ENCODE measurements at places on chromosomes 1 and 21. TPM values are rescaled to one million over a fixed set of nuclear protein-coding genes. Genes with fewer than 3 reads are reported as not detected.

GRCh38 chr21:28771790-28772501 is 220.7 kb downstream of the LTN1 start:
- peaks cover 8% of the 10 kb centered on the region for H3K36me3 ChIP-seq
- H3K4me3 ChIP-seq = no peak overlapping the region

- no peak overlapping the region for H3K4me3 ChIP-seq
- H3K4me1 ChIP-seq = peaks cover 18% of the 10 kb centered on the region
- no peak overlapping the region for H3K27ac ChIP-seq
- no peaks in the 10 kb centered on the region for H3K36me3 ChIP-seq
Observed at GRCh38 chr1:199269241-199269640, 630.4 kb downstream of the PTPRC start.

DNA sequence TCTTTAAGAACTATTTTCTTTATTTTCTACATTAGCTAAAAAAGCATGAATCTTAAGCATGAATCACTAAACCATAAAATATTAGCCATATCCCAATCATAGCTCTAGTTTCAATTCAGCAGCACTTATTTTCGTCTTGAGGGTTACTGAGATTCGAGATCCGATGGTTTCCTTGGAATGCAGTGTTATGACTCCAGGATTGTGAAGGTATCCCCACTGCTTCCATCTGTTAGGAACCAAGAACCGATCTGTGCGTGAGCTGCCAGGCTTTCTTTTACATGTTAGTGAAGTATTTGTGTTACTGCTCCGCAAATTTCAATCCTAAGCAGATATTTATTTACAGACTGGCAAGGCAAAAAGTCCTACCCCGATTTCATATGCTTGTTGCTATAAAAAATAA is 18.8 kb downstream of the TNFRSF9 start:
- DNase-seq = no peak
- H3K4me1 ChIP-seq = no peaks in the 10 kb centered on the region
- H3K27ac ChIP-seq = no peak overlapping the region
- H3K36me3 ChIP-seq = no peaks in the 10 kb centered on the region
- no peaks in the 10 kb centered on the region for H3K27me3 ChIP-seq
- no peak overlapping the region for H3K4me3 ChIP-seq

DNA sequence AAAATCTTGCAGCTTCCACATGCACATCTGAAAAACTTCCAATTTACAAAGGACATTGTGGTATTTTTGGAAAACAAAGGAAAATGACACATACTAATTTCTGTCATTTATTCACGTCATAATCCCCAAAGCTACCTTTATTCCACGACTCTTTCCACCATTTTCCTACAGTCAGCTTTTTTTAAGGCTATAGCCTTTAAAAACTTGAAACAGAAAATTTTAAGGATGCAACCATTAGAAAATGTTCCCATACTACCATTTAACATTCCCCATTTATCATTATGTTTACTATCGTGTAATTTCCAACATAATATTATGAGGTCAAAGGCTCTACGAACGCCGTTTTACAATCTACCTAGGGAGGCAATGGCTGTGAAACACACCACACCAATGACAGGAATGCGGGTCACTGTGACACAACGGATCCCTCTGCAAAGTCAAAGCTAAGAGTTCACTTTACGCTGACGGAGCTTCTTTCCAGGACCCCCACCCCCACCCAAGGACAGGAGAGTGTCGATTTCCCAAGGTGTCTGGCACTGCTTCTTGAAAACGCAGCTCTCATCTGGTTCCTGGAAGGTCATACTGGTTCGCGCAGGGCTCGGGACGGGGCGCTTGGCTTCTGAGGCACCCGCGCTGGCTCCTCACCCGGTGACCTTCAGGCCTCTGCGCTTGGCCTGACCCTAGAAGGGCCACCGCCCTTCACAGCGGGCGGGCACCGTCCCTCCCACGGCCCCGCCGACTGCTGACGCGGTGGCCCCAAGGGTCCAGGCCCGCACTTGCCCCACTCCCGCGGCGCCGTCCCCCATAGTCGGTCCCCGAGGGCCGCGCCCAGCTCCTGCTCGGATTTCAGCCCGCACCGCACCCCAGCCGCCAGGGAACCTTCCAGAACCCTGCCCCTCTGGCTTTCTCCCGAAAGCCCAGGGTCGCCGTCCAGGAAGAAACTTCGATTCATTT is 50.5 kb upstream of the ATF3 start:
- DNase-seq = peak; percentile 60
- peaks cover 12% of the 10 kb centered on the region for H3K4me1 ChIP-seq
- H3K4me3 ChIP-seq = peak overlapping the region; percentile 70
- H3K36me3 ChIP-seq = no peaks in the 10 kb centered on the region
- H3K27me3 ChIP-seq = peaks cover 28% of the 10 kb centered on the region

- DNase-seq = no peak
- peaks cover 12% of the 10 kb centered on the region for H3K4me1 ChIP-seq
Observed at GRCh38 chr1:121471523-121471922, 286.7 kb downstream of the SRGAP2C start.

GRCh38 chr1:57033222-57034001 is 67.6 kb upstream of the C8B start:
- DNase-seq = no peak
- no peak overlapping the region for H3K4me3 ChIP-seq
- H3K36me3 ChIP-seq = peaks cover 17% of the 10 kb centered on the region
- no peak overlapping the region for H3K27ac ChIP-seq
- peaks cover 2% of the 10 kb centered on the region for H3K27me3 ChIP-seq

- H3K27ac ChIP-seq = no peak overlapping the region
- peaks cover 1% of the 10 kb centered on the region for H3K36me3 ChIP-seq
- peaks cover 5% of the 10 kb centered on the region for H3K4me1 ChIP-seq
- H3K4me3 ChIP-seq = no peak overlapping the region
Observed at GRCh38 chr1:99707535-99708142, 58.8 kb downstream of the FRRS1 start.

GRCh38 chr1:92916899-92917298 is 44.4 kb downstream of the DIPK1A start:
- H3K27ac ChIP-seq = no peak overlapping the region
- no peaks in the 10 kb centered on the region for H3K27me3 ChIP-seq
- H3K4me1 ChIP-seq = peaks cover 8% of the 10 kb centered on the region
- 0 out of 2 replicates have a peak, but pooled peaks cover 4% of the 10 kb centered on the region for H3K36me3 ChIP-seq

GRCh38 chr1:211332036-211332616 is 5.5 kb downstream of the TRAF5 start:
- H3K27me3 ChIP-seq = peaks cover 5% of the 10 kb centered on the region
- DNase-seq = no peak
- 0 out of 2 replicates have a peak overlapping the region, but pooled peaks have one; percentile 29 for H3K27ac ChIP-seq
- H3K4me3 ChIP-seq = no peak overlapping the region

DNA sequence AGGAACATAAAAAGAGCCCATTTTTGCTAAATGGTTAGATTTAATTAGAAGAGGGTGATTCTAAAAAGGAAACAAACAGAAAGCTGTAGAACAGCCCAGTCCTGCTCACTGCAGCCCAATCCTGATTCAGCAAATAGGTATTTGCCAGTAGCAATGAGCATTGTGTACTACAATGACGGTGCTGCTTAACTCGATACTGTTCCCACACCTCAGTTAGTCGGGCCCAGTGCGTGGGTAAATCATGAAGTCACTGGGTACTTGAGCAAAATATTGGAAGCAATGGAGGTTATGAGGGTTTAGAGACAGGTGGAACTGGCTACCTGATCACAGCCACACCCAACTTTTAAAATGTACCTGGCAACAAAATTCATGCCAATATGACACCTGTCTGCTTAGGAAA is 101.5 kb upstream of the ADGRL2 start:
- H3K27ac ChIP-seq = no peak overlapping the region
- peaks cover 42% of the 10 kb centered on the region for H3K4me1 ChIP-seq
- H3K27me3 ChIP-seq = no peaks in the 10 kb centered on the region
- no peak overlapping the region for H3K4me3 ChIP-seq
- no peak for DNase-seq
- H3K36me3 ChIP-seq = no peaks in the 10 kb centered on the region

DNA sequence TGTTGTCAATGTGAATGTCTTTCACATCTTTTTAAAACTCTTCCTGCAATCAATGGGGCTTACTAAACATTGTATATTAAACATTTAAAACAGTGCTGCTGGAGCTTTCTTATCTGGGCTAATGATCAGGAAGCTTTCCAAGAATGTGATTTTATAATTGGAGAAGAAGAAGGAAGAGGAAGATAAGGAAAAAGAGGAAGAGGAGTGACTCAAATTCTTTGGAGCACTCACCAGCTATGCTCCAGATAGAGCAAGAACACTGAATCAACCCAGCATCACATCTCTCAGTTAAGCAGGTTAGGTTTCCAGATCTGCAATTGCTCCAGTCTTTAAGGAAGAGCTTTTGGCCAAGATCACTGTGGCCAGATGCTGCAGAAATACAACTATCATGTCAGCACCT is 1.4 kb upstream of the SPRR2E start:
- no peak overlapping the region for H3K27ac ChIP-seq
- no peak for DNase-seq
- H3K36me3 ChIP-seq = no peaks in the 10 kb centered on the region

GRCh38 chr21:42840411-42841155 is 38.8 kb downstream of the WDR4 start:
- peaks cover 35% of the 10 kb centered on the region for H3K36me3 ChIP-seq
- no peaks in the 10 kb centered on the region for H3K4me1 ChIP-seq
- no peaks in the 10 kb centered on the region for H3K27me3 ChIP-seq
- no peak for DNase-seq

- peaks cover 6% of the 10 kb centered on the region for H3K4me1 ChIP-seq
- peak; percentile 13 for DNase-seq
- no peaks in the 10 kb centered on the region for H3K27me3 ChIP-seq
- no peaks in the 10 kb centered on the region for H3K36me3 ChIP-seq
- H3K27ac ChIP-seq = no peak overlapping the region
Observed at GRCh38 chr1:82646336-82646735, 845.6 kb downstream of the ADGRL2 start.

- no peak overlapping the region for H3K4me3 ChIP-seq
- H3K27me3 ChIP-seq = no peaks in the 10 kb centered on the region
- peaks cover 68% of the 10 kb centered on the region for H3K4me1 ChIP-seq
- peak overlapping the region; percentile 91 for H3K27ac ChIP-seq
- no peaks in the 10 kb centered on the region for H3K36me3 ChIP-seq
- DNase-seq = peak; percentile 39
Observed at GRCh38 chr1:76503100-76503499, 364.2 kb upstream of the ST6GALNAC5 start.

DNA sequence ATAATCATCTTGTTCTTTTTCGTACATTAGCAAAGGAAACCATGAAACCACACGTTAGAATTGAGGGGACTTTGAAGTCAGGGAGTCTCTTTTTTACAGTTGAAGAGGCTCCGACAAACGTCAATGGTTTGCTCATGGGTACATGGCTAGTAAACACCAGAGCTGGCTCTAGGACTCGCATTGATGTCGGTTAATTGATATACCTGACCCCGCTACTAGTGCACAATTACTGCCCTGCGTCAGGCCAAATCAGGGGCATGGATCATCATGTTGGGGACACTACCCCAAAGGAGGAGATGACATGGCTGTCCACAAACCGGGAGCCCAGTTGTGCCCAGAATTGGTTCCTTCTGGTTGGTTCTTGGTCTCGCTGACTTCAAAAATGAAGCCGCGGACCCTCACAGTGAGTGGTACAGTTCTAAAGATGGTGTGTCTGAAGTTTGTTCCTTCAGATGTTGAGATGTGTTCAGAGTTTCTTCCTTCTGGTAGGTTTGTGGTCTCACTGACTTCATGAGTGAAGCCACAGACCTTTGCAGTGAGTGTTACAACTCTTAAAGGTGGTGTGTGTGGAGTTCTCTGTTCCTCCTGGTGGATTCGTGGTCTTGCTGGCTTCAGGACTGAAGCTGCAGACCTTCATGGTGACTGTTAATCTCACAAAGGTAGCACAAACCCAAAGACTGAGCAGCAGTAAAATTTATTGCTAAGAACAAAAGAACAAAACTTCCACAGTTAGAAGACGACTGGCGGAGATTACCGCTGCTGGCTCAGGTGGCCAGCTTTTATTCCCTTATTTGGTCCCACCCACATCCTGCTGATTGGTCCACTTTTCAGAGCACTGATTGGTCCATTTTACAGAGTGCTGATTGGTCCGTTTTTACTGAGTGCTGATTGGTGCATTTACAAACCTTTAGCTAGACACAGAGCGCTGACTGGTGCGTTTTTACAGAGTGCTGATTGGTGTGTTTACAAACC is 126.9 kb upstream of the ERRFI1 start:
- peaks cover 9% of the 10 kb centered on the region for H3K27me3 ChIP-seq
- H3K4me3 ChIP-seq = no peak overlapping the region
- peaks cover 4% of the 10 kb centered on the region for H3K36me3 ChIP-seq
- no peak overlapping the region for H3K27ac ChIP-seq
- peaks cover 18% of the 10 kb centered on the region for H3K4me1 ChIP-seq

GRCh38 chr1:185063719-185064118 is 18.4 kb downstream of the RNF2 start:
- DNase-seq = no peak
- no peaks in the 10 kb centered on the region for H3K27me3 ChIP-seq
- H3K36me3 ChIP-seq = peaks cover 32% of the 10 kb centered on the region
- H3K4me3 ChIP-seq = no peak overlapping the region
- no peak overlapping the region for H3K27ac ChIP-seq

- no peaks in the 10 kb centered on the region for H3K36me3 ChIP-seq
- DNase-seq = no peak
- no peak overlapping the region for H3K4me3 ChIP-seq
- peaks cover 19% of the 10 kb centered on the region for H3K27me3 ChIP-seq
- H3K27ac ChIP-seq = no peak overlapping the region
Observed at GRCh38 chr1:160636076-160636475, 10.8 kb downstream of the SLAMF1 start.

GRCh38 chr1:59759156-59759925 is 55.4 kb upstream of the HOOK1 start:
- no peaks in the 10 kb centered on the region for H3K36me3 ChIP-seq
- H3K4me3 ChIP-seq = peak overlapping the region; percentile 46
- H3K27ac ChIP-seq = no peak overlapping the region
- H3K27me3 ChIP-seq = 0 out of 2 replicates have a peak, but pooled peaks cover 6% of the 10 kb centered on the region

DNA sequence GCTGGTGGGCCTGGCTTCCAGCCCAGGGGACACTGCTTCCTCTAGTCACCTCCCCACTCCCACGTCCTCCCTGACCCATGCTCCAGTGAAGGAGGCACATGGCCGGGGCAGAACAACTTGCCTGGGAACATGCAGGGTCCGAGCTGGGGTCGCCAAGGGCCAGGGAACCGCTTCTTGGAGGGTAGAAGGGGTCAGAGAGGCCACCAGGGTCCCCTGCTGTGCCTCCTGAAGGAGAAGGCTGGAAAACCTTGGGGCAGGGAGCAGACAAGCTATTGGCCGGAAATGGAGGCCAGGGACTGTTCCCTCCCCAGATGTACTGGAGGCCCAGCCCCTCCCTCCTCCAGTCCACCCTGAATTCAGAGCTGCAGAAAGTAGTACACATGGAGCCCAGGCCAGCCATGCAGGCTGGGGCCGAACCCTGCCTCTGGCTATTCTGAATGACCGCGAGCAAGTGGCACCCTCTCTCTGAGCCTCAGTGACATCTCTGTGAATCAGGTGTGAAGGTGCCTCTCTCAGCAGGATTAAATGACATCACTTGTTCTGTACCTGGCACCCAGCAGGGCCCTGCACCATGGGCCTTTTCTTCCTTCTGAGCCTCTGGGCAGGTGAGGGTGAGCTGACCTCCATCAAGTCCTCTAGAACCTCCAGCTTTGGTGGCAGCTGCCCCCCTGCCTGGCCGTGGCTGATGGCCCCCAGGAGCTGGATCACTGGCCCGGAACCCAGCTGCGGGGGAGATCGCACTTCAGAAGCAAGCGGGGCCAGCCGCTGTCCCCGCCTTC is 15.7 kb downstream of the SPOCD1 start:
- H3K4me1 ChIP-seq = peaks cover 32% of the 10 kb centered on the region
- no peaks in the 10 kb centered on the region for H3K27me3 ChIP-seq
- no peak overlapping the region for H3K4me3 ChIP-seq
- no peak overlapping the region for H3K27ac ChIP-seq
- no peak for DNase-seq

GRCh38 chr21:35485364-35485763 is 436.3 kb upstream of the RUNX1 start:
- H3K4me3 ChIP-seq = no peak overlapping the region
- H3K36me3 ChIP-seq = peaks cover 3% of the 10 kb centered on the region
- DNase-seq = no peak
- peaks cover 3% of the 10 kb centered on the region for H3K27me3 ChIP-seq
- H3K27ac ChIP-seq = no peak overlapping the region

PTCH2 gene
- total RNA-seq = 1.1 TPM

GRHL3 gene
- total RNA-seq = 1.5 TPM

ATP1A4 gene
- total RNA-seq = 0.55 TPM

PIK3R3 gene
- 10.9 TPM for total RNA-seq

LRRC42 gene
- 39.1 TPM for total RNA-seq
